ENCODE measurements at places on chromosomes 5 and 9. TPM values are rescaled to one million over a fixed set of nuclear protein-coding genes. Genes with fewer than 3 reads are reported as not detected.

Gene SHISAL2B
- total RNA-seq: not detected

Gene GMCL2
- not detected for total RNA-seq

Gene ADAMTS19
- not detected for total RNA-seq

Gene OR1J2
- total RNA-seq: not detected

Gene GPX3
- total RNA-seq: 1,259 TPM

DNA sequence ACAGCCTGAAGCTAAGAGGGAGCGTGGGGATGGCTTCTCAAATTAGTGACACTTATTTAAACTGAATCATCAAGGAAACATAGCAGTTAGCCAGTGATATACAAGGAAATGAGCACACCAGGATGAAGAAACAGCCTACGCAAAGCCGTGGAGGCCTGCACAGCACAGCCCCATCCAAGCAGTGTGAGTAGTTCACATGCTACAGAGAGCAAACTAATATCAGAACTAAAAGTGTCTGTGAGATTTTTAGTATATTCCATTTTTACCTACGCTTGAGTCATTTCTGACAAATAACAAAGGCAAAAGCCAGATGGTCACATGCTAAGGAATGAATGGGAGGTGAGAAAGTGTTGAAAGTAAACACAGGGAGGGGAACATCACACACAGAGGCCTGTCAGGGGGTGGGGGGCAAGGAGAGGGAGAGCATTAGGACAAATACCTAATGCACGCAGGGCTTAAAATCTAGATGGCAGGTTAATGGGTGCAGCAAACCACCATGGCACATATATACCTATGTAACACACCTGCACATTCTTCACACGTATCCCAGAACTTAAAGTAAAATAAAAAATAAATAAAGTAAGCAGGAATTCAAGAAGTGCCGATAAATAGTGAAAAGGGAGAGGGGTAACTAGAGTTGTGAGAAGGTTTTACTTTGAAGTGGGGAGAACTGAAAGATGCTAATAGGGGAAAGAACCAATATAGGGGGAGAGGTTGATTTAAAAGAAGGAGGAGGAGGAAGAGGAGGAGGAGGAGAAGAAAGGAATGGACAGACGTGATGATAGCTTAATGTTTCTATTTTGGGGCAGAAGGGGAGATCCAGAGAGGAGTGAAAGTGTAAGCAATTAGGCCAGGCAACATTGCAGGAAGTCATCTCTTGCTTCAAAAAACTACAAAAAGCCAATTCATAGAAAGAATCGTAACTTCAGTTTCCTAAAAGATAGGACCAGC is 100.9 kb upstream of the PTGER4 start:
- no peak for DNase-seq

- no peak for DNase-seq
Observed at GRCh38 chr5:9784231-9784630, 154.1 kb upstream of the TAS2R1 start.

DNA sequence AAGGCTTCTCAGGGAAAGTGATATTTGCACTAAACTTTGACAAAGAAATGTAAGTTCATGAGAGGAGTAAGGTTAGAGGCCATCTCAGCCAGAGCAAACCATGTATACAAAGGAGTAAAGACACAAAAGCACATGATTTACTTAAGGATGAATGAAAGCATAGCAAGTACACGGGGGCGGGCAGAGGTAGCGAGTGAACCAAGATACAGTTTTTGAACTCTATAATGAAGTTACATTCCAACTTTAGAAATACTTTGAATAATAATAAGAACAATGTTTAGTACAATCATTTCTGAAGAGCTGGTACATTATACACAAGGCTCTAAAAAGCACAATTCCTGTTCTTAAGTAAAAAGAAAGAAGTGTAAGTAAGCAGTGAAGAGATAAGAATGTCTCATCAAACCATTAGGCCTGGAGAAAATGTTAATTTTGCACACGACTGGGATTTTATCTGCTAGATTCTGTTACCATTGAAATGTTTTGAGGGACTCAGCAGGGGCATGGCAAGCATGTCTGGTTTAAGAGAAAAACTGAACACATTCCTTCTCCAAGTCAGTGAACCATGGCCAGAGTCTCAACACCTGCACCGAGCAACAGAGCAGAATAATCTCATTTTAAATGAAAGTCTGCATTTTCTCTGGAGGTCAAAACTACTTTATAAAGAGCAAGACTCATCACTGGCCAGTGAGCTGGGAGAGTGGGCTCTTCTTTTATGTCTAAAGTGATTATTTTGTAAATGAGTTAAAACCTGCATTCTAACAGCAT is 147.6 kb upstream of the TRPM3 start:
- no peak for DNase-seq

DNA sequence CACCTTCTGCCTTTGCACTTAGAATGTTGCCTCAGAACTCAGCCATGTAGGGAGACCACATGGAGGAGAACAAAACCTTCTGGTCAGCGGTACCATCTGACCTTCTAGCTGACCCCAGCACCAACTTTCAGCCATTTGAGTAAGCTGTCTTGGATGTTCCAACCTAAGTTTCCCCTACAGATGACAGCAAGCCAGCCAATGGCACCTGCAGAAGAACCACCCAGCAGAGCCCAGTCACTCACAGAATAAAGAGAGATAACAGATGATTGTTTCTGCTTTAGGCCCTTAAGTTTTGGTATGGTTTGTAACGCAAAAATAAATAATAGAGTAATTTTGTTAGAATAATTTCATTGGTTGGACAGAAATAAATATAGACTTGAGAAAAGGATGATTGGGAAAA is 10.4 kb downstream of the DNAH5 start:
- no peak for DNase-seq

GRCh38 chr5:120872297-120872696 is 408.2 kb downstream of the PRR16 start:
- DNase-seq: no peak
